Ascending aorta (tissue), 2 donors: ENCODE measurements at places on chromosomes 5 and 9. TPM values are rescaled to one million over a fixed set of nuclear protein-coding genes. Genes with fewer than 3 reads are reported as not detected.

The PCDHA12 gene
- not detected for total RNA-seq

- no peak for DNase-seq
- H3K27me3 ChIP-seq: no peaks in the 10 kb centered on the region
- no peak overlapping the region for H3K27ac ChIP-seq
- H3K4me3 ChIP-seq: no peak overlapping the region
Measured at GRCh38 chr9:75238311-75238976, 150.1 kb downstream of the OSTF1 start.

GRCh38 chr9:89422151-89422975, 75.5 kb downstream of the SEMA4D start:
- H3K27ac ChIP-seq: no peak overlapping the region
- H3K27me3 ChIP-seq: no peaks in the 10 kb centered on the region
- H3K36me3 ChIP-seq: no peaks in the 10 kb centered on the region
- no peak overlapping the region for H3K4me3 ChIP-seq

GRCh38 chr9:132773764-132774339, 103.6 kb downstream of the GTF3C4 start:
- no peaks in the 10 kb centered on the region for H3K27me3 ChIP-seq
- no peaks in the 10 kb centered on the region for H3K4me1 ChIP-seq
- H3K27ac ChIP-seq: no peak overlapping the region
- no peaks in the 10 kb centered on the region for H3K36me3 ChIP-seq
- no peak overlapping the region for H3K4me3 ChIP-seq
- DNase-seq: no peak

DNA sequence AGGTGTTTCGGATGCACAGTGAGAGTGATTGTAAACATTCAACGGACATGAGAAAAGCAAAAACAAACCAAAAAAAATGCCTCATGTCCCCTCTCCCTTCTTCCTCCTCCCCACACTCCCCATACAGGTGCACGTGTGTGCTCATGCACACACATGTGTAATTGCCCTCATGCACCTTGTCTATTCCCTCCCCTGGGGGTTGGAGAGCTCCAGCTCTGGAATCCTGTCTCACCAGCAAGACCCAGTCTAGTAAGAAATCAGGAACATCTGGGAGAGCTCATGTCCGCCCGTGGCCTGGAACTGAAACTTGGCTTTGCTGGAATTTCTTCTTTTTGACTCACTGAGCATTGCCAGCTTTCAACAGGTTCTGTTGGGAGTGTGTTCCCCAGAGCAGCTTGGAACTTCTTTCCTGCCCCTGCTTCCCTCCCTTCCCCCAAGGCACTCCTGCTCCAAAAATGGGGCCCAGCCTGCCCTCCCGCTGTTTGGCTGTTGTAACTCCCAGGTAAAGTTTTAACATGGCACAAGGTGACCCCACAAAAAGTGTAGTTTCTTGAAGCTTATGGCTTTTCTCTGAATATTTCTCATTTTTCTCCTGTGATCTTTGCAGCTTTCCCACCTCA, 190.1 kb downstream of the NR3C1 start:
- DNase-seq: no peak
- H3K27ac ChIP-seq: no peak overlapping the region
- H3K4me3 ChIP-seq: no peak overlapping the region
- peaks cover 3% of the 10 kb centered on the region for H3K4me1 ChIP-seq
- H3K27me3 ChIP-seq: no peaks in the 10 kb centered on the region

- H3K27ac ChIP-seq: no peak overlapping the region
- H3K36me3 ChIP-seq: no peaks in the 10 kb centered on the region
- no peak overlapping the region for H3K4me3 ChIP-seq
- DNase-seq: no peak
- no peaks in the 10 kb centered on the region for H3K27me3 ChIP-seq
- no peaks in the 10 kb centered on the region for H3K4me1 ChIP-seq
Measured at GRCh38 chr5:116343961-116344360, 230.7 kb downstream of the SEMA6A start.

DNA sequence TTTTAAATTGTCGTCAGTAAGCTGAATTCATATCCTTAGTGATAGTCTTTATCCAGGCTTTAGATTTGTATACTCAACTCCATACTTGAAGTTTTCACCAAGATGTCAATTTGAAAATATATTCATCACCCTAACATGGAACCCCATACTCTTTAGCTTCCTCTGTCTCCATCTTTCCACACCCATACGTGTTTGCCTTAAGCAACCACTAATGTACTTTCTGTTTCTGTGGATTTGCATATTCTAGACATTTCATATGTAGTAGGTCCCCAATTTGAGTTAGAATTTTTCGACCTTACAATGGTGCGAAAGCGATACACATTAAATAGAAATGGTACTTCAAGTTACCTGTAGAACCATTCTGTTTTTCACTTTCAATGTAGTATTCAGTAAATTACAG, 65.2 kb downstream of the NSD1 start:
- no peak for DNase-seq
- H3K4me3 ChIP-seq: no peak overlapping the region
- no peaks in the 10 kb centered on the region for H3K27me3 ChIP-seq
- no peak overlapping the region for H3K27ac ChIP-seq
- peaks cover 41% of the 10 kb centered on the region for H3K36me3 ChIP-seq

GRCh38 chr5:180675036-180675635, 25.7 kb upstream of the FLT4 start:
- H3K27me3 ChIP-seq: peaks cover 4% of the 10 kb centered on the region
- no peaks in the 10 kb centered on the region for H3K36me3 ChIP-seq
- no peak overlapping the region for H3K4me3 ChIP-seq
- no peak overlapping the region for H3K27ac ChIP-seq
- no peak for DNase-seq

GRCh38 chr5:167730121-167730520, 561.3 kb upstream of the WWC1 start:
- H3K4me1 ChIP-seq: no peaks in the 10 kb centered on the region
- H3K27me3 ChIP-seq: no peaks in the 10 kb centered on the region
- no peak for DNase-seq
- no peaks in the 10 kb centered on the region for H3K36me3 ChIP-seq
- no peak overlapping the region for H3K4me3 ChIP-seq
